NCI-H748 treated with DMSO at 0.1 percent for 48 hours (cell line): ENCODE measurements at places on chromosomes 11 and 22.

- DNase-seq: no peak
Measured at GRCh38 chr22:31105282-31105929, 2.0 kb downstream of the SELENOM start.

DNA sequence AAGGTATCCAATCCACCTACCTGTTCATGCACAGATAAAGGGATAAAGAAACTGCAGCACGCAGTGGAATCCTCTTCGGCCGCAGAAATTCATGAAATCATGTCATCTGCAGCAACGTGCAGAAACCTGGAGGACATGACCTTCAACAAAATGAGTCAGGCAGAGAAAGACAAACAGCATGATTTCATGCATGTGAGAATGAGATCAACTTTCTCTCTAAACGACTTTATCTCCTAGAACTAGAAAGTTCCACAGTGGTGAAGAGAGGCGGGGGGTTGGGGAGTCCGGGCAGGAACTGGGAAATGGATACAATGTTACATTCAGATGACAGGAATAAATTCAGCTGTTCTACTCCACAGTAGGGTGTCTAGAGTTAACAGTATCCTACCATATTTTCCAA lies 9.9 kb downstream of the RGL4 start:
- DNase-seq: no peak

GRCh38 chr22:36065775-36066544 lies 37.3 kb upstream of the RBFOX2 start:
- DNase-seq: peak; percentile 60

GRCh38 chr11:60159868-60160267 lies 23.0 kb downstream of the MS4A6A start:
- DNase-seq: no peak

DNA sequence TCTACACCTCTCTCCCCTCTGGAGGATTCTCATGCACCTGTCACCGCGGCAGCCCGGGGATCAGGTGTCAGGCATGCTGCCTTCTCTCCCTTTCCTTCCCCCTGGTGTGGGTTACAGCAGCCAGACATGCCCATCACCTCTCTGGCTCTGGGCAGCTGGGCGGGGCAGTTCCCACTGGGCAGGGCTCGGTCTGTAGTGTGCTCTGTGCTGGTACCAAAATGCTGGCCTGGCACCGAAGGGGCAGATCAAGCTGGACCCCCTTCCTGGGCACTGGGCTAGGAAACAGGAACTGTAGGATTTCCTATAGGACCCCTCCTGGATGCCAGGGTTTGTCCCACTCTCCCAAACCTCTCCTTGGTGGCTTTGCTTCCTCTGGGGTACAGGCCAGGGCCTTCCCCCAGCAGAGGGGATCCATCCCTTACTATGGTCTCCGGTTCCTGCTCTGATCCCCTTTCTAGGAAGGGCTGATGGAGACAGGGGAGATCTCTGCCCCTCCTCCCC lies 821 bp downstream of the GAL3ST1 start:
- peak; percentile 0 for DNase-seq

DNA sequence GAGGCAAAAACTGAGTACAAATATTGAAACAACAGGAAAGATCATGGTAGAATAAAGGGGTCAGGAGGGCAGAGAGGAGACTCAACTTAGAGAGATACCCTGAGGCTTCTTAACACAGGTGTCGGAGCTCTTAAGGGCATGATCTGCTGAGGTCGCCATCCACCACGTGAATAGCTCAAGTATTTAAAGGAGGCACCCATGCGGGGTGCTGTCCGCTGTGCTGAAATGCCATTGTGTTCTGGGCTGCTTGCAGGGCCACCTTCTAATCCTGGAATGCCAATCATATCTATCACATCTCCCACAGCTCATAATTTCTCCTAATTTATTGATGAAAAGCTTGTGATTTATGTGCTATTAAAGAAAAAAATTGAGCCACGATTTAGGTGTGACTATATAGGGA lies 90.2 kb downstream of the SEZ6L start:
- DNase-seq: no peak

DNA sequence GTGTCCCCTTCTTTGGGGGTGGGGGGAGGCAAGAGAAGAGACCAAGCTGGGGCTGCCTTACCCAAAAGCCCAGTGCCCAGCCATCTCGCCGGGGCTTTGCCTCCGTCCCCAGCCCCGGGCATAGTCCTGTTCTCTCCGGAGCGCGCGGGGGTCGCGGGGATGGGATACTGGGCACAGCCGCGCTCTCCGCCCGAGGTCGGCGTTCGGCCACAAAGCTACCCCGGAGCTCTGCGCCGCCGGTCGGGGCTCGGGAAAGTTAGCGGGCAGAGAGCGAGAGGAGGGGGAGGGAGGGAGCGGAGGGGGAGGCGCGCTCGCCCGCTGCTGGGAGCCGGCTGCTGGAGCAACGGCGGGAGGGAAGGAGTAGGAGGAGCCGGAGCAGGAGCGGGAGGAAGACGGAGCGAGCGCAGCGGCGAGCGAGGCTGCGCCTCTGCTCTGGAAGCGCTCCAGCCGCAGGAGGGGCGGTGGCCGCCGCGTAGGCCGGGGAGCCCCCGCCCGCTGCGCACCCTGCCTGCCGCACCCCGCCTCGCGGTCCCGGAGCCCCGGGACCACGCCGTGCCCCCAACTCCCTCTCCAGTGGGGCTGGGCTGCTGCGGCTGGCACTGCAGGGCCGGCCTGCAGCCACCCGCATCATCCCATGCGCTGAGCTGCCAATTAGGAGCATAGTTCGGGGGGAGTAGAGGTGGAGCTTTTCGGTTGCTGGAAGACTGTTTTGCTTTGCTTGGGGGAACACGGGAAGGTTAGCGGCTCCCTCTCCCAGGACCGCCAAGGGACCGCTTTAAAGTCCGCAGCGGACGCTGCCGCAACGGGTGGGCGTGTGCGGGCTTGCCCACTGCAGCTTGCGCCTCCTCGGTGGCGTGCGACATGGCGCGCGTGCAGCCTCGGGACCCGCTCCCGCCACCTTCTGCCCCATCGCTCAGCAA lies at the start of gene SCN4B:
Gene SCN4B (minus strand): TSS at position 272 of the 920 bp plus-strand sequence. CDS start 150 bp downstream, at position 122.
- DNase-seq: peak; percentile 9

- no peak for DNase-seq
Measured at GRCh38 chr11:2897048-2897447, 11.5 kb upstream of the CDKN1C start.

DNA sequence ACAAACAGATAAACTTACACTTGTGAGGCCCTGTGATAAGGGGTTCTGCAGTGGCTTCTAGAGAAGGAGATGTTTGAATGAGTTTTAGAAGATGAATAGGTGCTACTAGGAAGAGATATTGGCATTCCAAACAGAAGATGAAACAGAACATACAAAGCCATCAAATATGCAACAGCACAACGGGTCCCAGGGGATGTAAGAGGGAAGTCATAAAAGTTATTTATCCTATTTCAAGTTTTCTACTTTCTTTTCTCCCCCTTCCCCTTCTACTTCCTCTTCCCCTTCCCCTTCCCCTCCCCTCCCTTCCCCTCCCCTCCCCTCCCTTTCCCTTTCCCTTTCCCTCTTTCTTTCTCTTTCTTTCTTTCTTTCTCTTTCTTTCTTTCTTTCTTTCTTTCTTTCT lies 94.9 kb upstream of the CADM1 start:
- no peak for DNase-seq
